ENCODE measurements at places on chromosomes 3 and 15. TPM values are rescaled to one million over a fixed set of nuclear protein-coding genes. Genes with fewer than 3 reads are reported as not detected.

Gene ZNF620
- total RNA-seq, result 3.9 TPM

Gene KCNMB3
- total RNA-seq, result 0.57 TPM

Gene ATP13A4
- 0.43 TPM for total RNA-seq

Gene NECTIN3
- total RNA-seq, result 45.5 TPM

Gene PLA2G4D
- not detected for total RNA-seq

Gene CYP8B1
- not detected for total RNA-seq

Gene C3orf49
- total RNA-seq, result not detected

Gene GPR160
- 0.48 TPM for total RNA-seq

Gene CLDN18
- total RNA-seq, result not detected

Gene ACKR4
- total RNA-seq, result 0.28 TPM

DNA sequence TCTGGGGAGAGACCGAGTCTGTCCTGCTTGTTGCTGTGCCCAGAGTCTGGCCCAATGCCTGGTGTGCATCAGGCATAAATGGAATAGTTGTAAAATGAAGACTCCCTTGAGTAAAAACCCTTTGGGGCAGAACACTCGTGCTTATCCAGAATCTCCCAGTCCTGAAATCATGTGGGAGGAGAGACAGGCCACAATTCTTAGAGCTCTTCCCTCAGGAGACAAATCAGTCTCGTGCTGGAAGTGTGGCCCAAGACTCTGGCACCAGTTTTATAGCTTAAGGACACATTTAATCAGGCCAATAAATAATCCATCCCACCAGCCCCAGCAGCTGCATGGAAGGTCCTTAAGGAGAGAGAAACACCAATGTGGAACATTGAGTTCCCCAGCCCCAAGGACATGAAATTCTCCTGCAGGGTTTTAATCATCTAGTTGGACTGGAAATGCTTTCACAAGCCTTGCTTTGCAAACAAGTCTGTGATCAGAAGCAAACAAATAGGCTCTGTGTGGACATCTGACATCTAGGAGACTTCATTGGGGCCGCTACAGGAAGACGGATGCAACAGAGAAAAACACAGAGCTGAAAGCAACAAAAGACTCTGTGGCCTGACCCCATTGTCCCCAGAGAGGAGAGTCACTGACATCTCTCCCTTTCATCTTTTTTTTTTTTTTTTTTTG, 70.4 kb downstream of the LSM3 start:
- peaks cover 14% of the 10 kb centered on the region for H3K4me1 ChIP-seq
- H3K27me3 ChIP-seq, result no peaks in the 10 kb centered on the region
- no peaks in the 10 kb centered on the region for H3K36me3 ChIP-seq
- H3K4me3 ChIP-seq, result no peak overlapping the region
- DNase-seq, result no peak

- H3K36me3 ChIP-seq, result no peaks in the 10 kb centered on the region
- DNase-seq, result no peak
- no peak overlapping the region for H3K27ac ChIP-seq
- H3K4me1 ChIP-seq, result peaks cover 2% of the 10 kb centered on the region
- no peak overlapping the region for H3K4me3 ChIP-seq
Observed at GRCh38 chr15:100867433-100867832, 12.2 kb upstream of the ALDH1A3 start.

- DNase-seq, result no peak
- H3K27me3 ChIP-seq, result no peaks in the 10 kb centered on the region
- H3K36me3 ChIP-seq, result no peaks in the 10 kb centered on the region
- H3K4me1 ChIP-seq, result no peaks in the 10 kb centered on the region
- no peak overlapping the region for H3K4me3 ChIP-seq
Observed at GRCh38 chr3:115937054-115937453, 313.7 kb downstream of the GAP43 start.

GRCh38 chr15:84914909-84915605, 30.6 kb downstream of the SLC28A1 start:
- no peaks in the 10 kb centered on the region for H3K36me3 ChIP-seq
- peaks cover 20% of the 10 kb centered on the region for H3K4me1 ChIP-seq
- no peak overlapping the region for H3K4me3 ChIP-seq
- H3K27me3 ChIP-seq, result no peaks in the 10 kb centered on the region

GRCh38 chr3:188518835-188519452, 365.0 kb downstream of the LPP start:
- peaks cover 3% of the 10 kb centered on the region for H3K4me1 ChIP-seq
- no peak overlapping the region for H3K27ac ChIP-seq
- DNase-seq, result no peak

DNA sequence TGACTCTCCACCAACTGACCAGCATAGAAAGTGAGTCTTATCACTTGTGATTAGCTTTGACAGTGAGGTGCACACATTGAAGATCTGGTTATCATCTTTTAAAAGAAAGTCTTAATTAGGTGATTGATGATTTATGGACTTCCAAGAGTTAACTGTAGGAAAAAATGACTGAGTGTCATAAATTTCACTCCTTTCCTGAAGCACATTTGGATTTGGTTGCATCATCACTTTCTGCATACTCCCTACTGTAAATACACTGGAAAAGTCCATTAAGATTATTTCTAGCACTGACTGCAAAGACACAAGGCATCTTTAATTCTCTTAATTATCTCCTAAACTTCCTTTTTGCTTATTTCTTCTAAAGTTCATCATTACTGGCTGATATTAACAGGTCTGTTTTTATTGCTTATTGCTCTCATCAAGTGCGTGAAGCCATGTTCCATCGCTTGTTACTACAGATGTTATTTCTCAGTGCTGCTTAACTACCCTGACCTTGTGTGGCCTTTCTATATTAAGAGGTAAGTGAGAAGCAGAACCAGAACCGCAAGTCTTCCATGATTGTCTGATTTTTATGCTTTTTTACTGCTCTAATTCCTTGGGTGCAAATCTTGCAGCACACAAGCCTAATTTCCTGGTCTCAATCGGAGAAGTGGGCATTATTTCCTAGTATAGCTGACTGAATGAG, 153.2 kb downstream of the MEIS2 start:
- no peaks in the 10 kb centered on the region for H3K27me3 ChIP-seq
- peaks cover 3% of the 10 kb centered on the region for H3K4me1 ChIP-seq
- no peak overlapping the region for H3K4me3 ChIP-seq
- H3K27ac ChIP-seq, result no peak overlapping the region
- no peak for DNase-seq

DNA sequence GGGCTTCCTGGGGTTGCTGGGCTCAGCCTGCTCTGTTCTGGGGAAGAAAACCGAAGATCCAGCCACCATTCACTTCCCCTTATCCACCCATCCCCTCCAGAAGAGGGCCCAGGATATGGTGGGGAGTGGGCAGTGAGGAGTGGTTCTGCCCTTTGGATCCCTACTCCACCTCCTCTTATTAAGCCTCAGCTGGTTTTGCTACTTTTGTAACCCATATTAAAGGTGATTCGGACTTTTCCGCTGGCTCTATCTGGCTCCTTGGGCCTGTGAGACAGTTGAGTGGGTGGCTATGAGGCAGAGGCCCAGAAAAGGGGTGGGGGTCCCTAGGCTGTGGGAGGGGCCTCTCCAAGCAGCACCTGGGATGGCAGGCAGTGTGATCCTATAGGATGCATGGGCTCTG, 33.8 kb downstream of the NBEAL2 start:
- H3K36me3 ChIP-seq, result no peaks in the 10 kb centered on the region
- H3K27ac ChIP-seq, result no peak overlapping the region
- H3K4me1 ChIP-seq, result peaks cover 4% of the 10 kb centered on the region
- H3K27me3 ChIP-seq, result no peaks in the 10 kb centered on the region
- no peak for DNase-seq
- no peak overlapping the region for H3K4me3 ChIP-seq

DNA sequence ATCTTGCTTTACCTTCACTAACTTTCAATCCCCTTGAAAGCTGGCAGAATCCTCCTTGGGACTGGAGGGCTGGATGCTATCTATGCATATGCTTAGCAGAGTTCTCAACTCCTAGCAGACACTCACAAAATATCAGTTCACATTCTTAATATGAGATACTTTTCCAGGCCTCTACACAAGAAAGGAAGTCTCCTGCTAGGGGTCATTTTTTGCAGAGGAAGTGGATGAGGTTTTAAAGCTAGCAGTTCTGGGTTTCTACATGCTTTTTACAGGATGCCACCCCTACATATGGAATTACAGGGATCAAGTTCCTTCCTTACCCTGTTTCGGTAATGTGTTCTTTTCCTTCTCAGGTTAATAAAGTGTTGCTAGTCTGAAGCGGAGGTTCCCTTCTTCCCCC, 206.3 kb upstream of the TP63 start:
- no peak for DNase-seq
- no peaks in the 10 kb centered on the region for H3K4me1 ChIP-seq
- no peaks in the 10 kb centered on the region for H3K36me3 ChIP-seq
- no peak overlapping the region for H3K4me3 ChIP-seq

GRCh38 chr3:80052271-80052670, 284.5 kb upstream of the ROBO1 start:
- no peaks in the 10 kb centered on the region for H3K4me1 ChIP-seq
- DNase-seq, result no peak
- no peak overlapping the region for H3K4me3 ChIP-seq
- H3K36me3 ChIP-seq, result no peaks in the 10 kb centered on the region
- H3K27me3 ChIP-seq, result no peaks in the 10 kb centered on the region

DNA sequence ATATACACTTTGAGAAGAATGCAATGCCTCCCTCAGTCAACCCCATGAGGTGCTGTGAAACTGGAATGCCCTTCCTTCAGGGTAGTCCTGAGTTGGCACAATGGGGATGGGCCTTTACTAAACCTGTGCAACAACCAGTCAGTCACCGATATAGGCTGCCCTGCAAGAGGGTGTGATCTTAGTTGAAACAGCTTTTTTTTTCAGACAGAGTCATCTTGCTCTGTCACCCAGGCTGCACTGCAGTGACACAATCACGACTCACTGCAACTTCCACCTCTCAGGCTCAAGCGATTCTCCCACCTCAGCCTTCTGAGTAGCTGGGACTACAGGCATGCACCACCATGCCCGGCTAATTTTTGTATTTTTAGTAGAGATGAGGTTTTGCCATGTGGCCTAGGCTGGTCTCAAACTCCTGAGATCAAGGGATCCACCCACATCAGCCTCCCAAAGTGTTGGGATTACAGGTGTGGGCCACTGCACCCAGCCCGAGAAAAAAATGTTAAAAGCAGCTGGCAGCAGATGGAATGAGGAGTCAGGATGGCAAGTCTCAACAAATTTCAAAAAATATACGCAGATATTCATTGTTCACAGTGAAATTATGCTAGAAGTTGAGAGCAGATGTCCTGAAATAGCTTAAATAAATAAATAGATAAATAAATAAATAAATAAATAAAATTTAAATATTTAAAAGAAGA, 31.8 kb downstream of the MYO5A start:
- no peak overlapping the region for H3K27ac ChIP-seq
- no peaks in the 10 kb centered on the region for H3K27me3 ChIP-seq
- DNase-seq, result no peak
- H3K36me3 ChIP-seq, result no peaks in the 10 kb centered on the region

- H3K4me3 ChIP-seq, result no peak overlapping the region
- H3K27ac ChIP-seq, result peak overlapping the region; percentile 48
- H3K27me3 ChIP-seq, result no peaks in the 10 kb centered on the region
- peak; percentile 5 for DNase-seq
- peaks cover 41% of the 10 kb centered on the region for H3K4me1 ChIP-seq
Observed at GRCh38 chr3:194274424-194275085, 76.6 kb downstream of the CPN2 start.

DNA sequence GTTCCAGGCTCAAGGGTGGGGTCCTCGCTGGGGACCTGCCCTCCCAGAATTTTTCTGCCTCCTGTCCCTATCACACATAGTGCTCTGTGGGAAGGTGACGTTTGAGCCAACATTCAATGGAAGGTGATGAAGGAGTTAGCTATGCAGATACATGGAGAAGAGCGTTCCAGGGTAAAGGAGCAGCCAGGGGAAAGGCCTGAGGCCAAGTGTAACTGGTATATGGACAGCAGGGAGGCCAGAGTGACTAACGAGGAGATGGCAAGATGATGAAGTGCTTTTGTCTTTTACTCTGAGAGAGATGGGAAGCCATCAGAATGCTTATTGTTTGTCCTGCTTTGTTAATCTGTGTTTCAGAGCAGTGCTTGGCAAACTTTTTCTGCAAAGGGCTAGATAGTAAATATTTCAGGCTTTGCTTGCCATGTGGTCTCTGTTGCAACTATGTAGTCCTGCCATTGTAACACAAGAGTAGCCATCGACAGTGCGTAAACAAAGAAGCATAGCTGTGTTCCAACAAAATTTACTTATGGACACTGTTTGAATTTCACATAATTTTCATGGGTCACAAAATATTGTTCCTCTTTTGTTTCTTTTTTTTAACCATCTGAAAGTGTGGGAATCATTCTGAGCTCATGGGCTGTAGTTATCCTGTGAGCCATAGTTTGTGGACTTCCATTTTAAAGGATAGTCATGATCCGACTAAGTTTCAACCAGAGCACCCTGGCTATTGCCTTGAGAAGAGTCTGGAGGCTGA, 25.8 kb upstream of the PIAS1 start:
- no peak overlapping the region for H3K27ac ChIP-seq
- no peaks in the 10 kb centered on the region for H3K36me3 ChIP-seq

DNA sequence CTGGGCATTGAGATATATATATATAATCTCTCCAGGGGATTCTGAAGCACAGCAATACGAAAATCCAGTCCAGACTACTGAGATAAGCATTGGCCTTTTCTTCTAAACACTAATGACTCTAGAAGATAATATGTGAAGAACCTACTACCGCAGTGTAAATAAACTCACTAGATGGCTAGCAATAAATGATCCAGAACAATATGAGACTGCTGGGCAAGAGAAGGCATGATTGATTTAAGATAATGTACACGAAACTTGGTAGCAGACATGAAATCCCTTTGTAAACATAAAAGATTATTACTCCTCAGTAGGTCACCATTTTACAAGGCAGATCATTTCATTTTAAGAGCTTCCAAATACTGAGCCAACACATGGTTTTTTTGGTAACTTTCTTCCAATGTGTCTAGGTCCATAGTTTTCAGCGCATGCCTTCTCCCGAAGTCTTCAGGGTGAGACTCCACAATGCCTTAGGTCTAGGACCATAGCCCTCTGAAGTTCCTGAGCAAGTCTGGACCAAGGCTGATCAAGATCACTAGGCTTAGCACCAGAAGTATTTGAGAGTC, 193.2 kb downstream of the LRRN1 start:
- no peaks in the 10 kb centered on the region for H3K27me3 ChIP-seq
- H3K36me3 ChIP-seq, result no peaks in the 10 kb centered on the region
- H3K4me3 ChIP-seq, result no peak overlapping the region
- H3K27ac ChIP-seq, result no peak overlapping the region
- no peak for DNase-seq
- H3K4me1 ChIP-seq, result no peaks in the 10 kb centered on the region

- DNase-seq, result no peak
- no peak overlapping the region for H3K27ac ChIP-seq
- no peak overlapping the region for H3K4me3 ChIP-seq
- H3K4me1 ChIP-seq, result no peaks in the 10 kb centered on the region
- no peaks in the 10 kb centered on the region for H3K36me3 ChIP-seq
Observed at GRCh38 chr3:23612296-23612891, 193.4 kb upstream of the UBE2E1 start.

- H3K27me3 ChIP-seq, result no peaks in the 10 kb centered on the region
- H3K4me1 ChIP-seq, result peaks cover 4% of the 10 kb centered on the region
- no peak overlapping the region for H3K4me3 ChIP-seq
- no peak overlapping the region for H3K27ac ChIP-seq
Observed at GRCh38 chr3:170852324-170852723, 17.7 kb downstream of the RPL22L1 start.

Data from ovary (tissue), 10 donors.